ENCODE measurements at places on chromosomes 7 and 10.

GRCh38 chr7:36192053-36192824 is 39.2 kb downstream of the EEPD1 start:
- DNase-seq: no peak

- no peak for DNase-seq
These were observed 732 bp downstream of the FAM53B start for GRCh38 chr10:124743191-124744101.

GRCh38 chr7:2005786-2006185 is 227.0 kb downstream of the MAD1L1 start:
- no peak for DNase-seq

- DNase-seq: no peak
These were observed 19.7 kb downstream of the KIAA1217 start for GRCh38 chr10:24228642-24229041.

GRCh38 chr7:36403452-36403851 is 13.8 kb downstream of the ANLN start:
- no peak for DNase-seq

GRCh38 chr7:82602066-82602465 is 158.5 kb upstream of the CACNA2D1 start:
- no peak for DNase-seq

DNA sequence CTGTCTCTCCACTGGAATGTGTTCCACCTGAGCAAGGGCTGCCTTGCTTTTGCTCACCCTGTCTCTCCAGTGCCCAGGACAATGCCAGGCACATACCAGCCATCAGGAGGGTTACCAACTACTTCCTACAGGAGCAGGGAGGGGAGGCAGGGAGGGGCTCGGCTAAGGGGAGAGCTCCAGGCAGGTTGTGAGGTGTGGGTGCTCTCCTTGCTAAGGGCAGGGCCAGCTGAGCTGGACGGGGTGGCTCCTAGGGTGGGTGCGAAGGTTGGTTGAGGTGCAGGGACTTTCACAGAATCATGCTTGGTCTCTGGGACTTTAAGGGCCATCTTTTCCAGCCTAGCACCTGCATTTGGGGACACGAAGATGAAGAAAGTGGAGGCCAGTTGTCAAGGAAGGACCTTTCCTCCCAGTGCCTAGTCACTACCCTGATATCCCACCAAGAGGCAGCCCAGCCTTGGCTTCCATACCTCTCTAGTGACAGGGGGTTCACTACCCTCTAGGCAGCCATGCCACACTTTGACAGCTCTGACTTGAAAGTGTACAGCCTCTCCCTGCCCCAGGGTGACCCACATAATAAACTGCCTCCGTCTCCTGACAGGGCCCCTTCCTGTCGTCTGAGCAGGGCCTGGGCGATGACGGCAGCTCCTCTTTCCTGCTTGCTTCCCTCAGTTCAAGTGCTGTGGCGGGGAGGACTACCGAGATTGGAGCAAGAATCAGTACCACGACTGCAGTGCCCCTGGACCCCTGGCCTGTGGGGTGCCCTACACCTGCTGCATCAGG is 46.5 kb downstream of the TSPAN15 start:
- no peak for DNase-seq

GRCh38 chr10:22657566-22658225 is 56.7 kb downstream of the PIP4K2A start:
- DNase-seq: no peak

- no peak for DNase-seq
These were observed 49.4 kb downstream of the ADCYAP1R1 start for GRCh38 chr7:31101544-31101943.

DNA sequence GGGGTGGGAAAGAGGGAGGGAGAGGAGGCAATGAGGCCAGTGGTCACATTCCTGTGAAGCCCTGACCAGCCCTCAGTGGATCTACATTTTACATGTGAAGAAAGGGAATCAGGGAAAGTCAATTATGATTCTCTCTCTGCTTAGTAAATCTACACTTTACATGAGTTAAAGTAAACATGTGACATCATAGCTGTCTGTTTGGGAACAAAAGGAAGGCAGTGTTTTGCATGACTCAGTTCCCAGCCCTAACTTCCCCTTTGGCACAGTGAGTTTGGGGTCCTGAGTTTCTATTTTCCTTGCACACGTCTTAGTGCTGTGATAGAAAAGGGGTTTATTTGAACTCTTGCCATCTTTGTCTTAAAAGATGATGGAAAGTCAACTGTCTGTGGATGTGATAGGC is 615.1 kb downstream of the SDK1 start:
- DNase-seq: no peak

DNA sequence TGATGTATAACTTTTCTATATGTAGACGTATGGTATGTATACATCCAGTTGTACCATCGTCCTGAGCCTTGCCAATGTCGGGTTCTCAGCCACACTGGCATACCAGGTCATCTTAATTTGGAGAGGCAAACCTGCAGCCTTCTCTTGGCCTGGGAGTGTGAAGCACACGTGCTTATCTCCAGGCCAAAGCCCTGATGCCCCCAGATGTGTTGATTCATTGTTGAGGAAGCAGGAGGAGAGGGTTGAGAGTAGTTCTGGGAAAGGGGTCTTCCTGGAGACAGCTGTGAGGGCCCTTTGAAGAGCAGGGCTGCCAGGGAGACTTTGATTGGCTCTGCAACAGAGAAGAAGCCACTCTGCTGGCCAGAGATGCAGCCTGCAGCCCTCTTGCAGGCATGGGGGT is 155.6 kb downstream of the ARHGAP21 start:
- no peak for DNase-seq

DNA sequence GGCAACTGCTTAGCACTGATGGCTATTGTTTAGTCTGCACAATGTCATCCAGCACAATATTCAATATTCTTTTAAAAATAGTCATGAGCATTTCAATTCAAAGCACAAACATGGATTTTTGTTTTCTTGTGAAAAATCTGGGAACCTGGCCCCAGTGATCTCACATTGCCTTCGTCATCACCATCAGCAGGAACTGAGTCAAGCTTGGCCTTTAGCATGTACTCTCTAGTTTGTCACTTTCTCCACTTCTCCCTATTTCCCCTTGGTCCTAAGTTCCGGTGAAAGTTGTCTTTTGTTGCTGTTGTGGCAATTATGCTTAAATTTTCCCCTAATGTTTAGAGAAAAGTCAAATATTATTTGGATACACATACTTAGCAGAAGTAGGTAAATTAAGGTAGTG is 252.9 kb upstream of the SORCS1 start:
- no peak for DNase-seq

- no peak for DNase-seq
These were observed 14.8 kb upstream of the UPP1 start for GRCh38 chr7:48074204-48074654.

DNA sequence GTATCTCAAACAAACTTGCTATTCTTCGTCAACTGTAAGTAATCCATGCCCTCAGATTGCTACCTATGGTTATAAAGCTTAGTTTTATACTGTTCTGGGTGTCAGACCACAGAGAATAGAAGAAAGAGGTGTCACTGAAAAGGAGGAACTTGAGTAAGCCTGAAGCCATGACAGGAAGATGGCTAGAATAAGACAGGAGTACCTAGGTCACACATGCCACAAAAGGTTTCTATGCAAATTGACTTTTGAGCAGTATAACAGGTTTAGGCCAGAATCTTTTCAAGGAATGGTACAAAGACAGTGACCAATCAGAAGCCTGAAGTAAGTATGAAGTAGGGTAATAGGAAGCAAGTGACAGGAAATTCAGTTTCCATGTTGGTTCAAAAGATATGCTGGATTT is 23.5 kb downstream of the FBXW4 start:
- no peak for DNase-seq

- DNase-seq: no peak
These were observed 27.0 kb upstream of the FAM107B start for GRCh38 chr10:14801723-14802122.

GRCh38 chr7:131502810-131503508 is 53.5 kb downstream of the PODXL start:
- DNase-seq: no peak

DNA sequence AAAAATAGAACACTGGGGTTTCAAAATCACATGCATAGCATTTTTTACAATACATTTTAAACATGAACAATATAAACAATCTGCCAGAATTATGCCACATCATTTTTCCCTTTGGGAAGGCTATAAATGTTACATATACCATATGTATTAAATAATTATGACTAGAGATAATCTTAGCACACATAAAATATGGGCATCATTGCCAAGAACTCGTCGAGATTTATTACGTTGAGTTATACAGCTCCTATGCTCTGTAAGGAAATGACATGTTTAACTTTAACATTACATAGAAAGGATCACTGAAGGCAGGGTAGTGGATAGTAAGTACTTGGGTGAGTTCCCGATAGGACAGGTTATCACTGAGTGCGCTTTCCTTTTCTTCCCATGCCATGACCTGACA is 267.8 kb downstream of the PARD3 start:
- no peak for DNase-seq

DNA sequence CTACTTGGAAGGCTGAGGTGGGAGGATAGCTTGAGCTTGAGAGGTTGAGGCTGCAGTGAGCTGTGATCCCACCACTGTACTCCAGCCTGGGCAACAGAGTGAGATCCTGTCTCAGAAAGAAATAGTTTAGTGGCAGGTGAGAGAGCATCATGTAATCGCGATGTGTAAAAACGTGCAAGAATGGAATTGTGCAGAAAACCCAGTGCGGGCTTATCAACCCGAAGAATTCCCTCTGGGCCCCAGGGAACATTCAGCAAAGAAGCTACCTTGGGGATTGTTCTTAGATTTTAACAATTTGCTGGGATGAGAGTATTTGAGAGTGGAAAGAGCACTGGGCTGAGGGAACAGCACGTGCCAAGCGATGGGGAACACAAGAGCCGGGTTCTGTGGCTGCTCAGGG is 107.4 kb upstream of the INSYN2A start:
- DNase-seq: no peak

GRCh38 chr10:86698207-86698940 is 30.1 kb downstream of the LDB3 start:
- no peak for DNase-seq

DNA sequence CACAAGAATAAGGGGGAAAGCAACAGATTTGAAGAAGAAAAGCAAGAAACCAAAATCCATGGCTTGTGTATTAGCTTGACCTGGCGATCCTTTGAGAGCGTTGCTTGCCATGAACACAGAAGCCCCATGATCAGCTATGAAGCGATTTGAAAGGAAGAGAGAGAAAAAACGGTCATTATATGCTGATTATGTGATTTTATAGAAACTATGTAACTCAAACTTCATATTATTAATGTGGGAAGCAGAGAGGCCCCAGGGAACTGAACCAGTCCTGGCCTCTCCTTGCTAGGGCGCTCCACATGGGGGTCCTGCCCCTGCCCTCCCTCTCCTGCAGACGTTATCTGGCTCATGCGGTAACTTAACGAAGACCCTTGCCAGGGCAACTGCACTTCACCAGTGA is 306.1 kb upstream of the ADARB2 start:
- no peak for DNase-seq

GRCh38 chr7:115037128-115037802 is 115.4 kb downstream of the MDFIC start:
- DNase-seq: no peak

DNA sequence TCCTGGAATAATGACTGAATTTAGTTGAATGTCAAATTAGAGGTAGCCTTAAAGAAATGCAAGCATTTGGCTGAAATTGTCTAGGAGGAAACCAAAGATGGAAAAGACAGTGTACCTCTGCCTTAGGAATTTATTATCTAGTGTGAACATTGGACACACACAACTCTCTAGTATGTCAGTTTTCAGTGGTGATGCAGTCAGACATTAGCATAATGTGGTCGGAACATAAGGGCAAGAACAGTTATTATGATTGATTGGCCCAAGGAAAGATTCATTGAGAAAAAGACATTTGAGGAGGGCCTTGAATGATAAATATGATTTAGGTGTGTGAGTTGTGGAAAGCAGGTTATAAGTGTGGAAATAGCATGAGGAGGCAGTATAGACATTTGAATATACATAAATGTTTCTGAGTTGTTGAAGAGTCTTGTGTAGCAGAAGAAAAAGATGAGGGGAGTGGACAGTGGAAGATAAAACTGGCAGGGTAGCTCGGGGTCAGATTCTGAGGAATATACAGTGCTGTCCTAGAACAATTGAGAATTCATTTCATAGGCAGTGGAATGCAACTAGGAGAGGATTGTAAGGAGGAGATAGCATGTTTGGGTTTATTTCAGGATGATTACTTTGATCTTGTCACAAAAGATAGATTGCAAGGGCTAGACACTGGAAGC is 414.7 kb downstream of the SUGCT start:
- no peak for DNase-seq

DNA sequence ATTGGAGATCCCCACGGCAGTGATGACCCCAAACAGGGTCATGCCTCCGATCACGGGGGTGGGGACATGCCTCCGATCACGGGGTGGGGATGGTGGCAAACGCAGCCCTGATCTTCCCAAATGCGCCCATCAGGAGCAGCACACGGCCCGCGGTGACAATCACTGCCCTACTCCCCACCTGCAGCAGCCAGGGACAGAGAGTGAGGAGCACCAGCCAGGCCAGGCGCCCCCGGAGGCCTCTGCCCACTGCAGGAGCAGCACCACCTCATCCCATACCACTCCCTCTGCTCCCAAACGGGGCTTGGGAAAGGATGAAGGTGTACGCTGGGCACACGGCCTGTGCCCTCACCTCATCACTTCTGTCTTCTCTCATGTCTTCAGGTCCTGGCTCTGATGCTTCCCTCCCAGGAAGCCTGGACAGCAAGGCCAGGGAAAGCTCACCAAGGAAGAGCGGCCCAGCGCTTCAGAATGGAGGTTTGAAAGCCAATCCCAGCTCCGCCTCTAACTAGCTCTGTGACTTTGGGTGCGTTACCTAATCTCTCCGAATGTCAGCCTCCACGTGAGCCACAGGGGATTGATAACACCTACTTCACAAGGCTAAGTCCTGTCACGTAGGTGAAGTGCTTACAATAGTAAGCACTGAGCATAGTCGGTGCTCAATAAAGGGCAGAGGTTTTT is 37.1 kb downstream of the STRA8 start:
- DNase-seq: no peak

DNA sequence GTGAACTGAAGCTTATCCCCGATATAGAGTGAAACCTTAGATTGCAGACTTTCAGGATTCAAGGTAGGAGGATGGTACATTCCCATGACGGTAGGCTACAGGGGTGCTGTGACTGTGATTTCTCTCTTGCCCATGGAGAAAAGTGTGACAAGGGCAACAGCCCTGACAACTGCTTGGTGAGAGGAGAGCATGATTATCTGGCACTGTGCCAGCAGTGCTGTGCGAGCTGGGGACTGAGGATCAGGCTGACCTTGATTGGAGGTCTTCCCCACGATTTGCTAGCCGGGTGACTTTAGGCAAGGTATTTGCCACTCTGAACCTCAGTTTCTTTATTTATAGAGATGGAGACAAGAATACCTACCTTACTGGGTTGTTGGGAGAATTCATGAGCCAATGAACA is 229.5 kb downstream of the PTEN start:
- DNase-seq: no peak

- DNase-seq: no peak
These were observed 35.4 kb upstream of the TNRC18 start for GRCh38 chr7:5458921-5459480.

- no peak for DNase-seq
These were observed 808.7 kb upstream of the AUTS2 start for GRCh38 chr7:68789597-68789996.
